ENCODE measurements at places on chromosomes 7 and 10.

- no peak for DNase-seq
Observed at GRCh38 chr7:54874804-54875203, 115.8 kb upstream of the SEC61G start.

- peak; percentile 24 for DNase-seq
Observed at GRCh38 chr7:141663081-141663849, 38.7 kb downstream of the DENND11 start.

DNA sequence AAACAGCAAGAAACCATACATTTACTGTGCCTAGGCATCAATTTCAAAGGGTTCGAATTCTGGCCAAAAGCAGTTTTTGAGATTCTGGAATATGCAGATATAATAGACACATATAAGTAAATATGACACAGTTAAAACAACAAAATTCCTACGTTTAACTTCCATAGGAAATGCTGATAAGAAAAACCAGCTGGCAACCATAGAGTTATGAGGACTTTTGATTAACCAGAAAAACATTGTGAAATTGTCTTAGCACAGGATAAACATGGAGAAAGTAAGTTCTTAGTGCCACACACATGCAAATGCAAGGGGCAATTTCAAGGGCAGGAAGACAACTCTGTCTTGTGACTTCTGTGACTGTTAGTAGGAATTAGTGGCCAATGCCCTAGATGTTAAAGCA lies 702.1 kb downstream of the TNS3 start:
- DNase-seq = no peak

DNA sequence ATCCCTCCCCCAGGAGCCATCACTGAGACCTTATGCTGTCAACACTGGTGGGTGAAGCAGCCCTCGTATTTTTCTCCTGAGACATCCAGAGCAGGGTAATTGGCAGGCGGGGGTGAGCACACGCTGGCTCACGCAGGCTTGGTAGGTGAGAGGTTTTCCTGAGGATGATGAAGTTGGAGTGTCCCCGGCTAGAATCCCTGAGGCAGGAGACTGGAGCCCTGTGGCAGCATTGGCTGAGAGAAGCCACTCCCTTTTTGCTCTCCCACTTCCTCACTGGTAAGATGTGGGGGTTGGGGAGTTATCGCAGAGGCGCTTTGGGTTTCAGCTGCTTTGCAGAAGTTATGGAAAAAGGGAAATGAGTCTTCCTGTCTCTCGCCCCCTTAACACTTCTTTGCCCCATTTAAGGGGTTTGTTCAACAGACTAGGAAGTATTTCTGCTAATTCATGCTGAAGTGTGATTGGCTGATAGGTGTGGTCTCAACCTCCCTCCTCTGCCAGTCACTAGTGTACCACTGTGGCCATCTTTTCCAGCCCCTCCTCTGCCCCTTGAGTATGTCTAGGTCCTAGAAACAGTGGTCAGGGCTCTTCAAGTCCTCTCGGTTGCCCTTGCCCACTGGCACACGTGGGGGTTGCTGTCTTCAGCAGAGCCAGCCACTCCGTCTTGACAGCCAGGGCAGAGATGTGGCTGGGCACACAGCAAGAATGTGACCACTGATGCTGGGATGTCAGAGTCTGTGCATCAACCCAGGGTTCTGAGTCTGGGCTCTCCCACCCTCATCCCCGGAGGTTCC lies 5.7 kb downstream of the ARPC1B start:
- no peak for DNase-seq

- DNase-seq = no peak
Observed at GRCh38 chr7:147818317-147818716, 772.2 kb upstream of the C7orf33 start.

All from cerebellum (tissue), 4 donors.